ENCODE measurements at places on chromosomes 1 and 21.

DNA sequence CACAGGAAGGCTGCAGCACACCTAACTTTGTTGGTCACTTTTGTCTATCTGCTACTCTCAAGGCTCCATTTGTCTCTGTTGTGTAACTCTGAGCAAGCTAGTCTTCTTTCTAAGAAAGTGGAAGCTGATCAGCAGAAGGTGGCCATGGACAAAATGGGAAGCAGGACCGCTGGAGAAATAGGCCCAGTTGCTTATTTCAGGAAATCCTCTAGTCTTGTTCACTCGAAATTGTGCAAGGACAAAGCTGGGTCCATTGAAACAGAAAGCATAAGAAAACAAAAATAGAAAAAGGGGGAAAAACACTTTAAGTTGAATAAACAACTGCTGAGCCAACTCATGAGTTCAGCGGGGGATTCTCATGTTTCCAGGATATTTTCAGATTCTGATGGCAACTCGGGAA lies 150.1 kb downstream of the PBX1 start:
- no peak for DNase-seq

DNA sequence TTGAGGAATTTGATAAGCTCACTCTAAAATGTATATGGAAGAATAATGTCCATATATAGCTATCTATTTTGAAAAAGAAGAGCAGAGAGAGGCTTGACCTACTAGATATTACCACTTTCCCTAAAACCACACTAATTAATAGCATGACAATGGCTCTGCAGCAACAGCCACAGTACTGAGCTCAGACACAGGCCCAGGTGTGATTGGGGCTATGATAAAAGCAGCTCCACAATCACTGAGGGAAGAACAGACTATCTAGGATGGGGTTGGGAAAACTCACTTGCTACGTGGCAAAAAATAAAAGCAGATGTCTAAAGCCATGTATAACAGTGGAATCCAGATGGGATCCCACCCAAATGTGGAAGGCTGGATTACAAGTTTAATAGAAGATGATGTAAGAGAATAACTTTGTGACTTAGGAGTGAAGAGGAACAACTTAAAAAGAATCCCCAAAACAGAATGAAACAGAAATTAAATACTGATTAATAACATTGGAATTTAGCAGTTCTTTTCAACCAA lies 80.8 kb upstream of the RAB4A start:
- no peak for DNase-seq

DNA sequence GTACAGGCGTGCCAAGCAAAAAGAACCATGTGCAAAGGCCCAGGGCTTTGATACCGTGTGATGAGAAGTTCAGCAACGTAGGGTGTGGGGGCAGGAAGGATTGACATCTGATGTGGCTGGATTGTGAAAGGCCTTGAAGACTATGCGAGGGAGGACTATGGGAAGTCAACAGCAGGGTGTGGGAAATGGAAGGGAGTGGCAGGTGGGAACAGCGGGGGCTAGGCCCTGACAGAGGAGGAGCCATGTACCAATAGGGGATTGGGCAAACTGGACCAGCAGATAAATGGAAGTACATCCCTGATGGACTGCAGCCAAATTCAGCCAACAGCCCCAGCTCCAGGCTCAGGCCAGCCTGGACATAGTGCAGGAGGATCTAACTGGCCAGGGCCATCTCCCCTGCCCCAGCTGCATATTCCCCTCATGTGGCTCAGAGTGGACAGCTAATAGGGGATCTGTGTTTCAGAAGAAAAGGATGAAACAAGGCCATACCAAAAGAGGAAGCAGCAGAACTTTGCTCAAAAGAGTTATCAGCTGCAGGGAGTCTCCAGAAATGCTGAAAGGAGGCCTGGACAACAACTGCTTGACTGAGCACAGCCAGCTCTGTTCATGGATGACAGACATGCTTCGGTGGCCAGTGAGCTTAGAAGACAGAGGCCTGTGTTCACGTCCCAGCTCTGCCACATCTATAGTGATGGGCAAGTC lies 140.2 kb upstream of the SGIP1 start:
- DNase-seq, result no peak

- DNase-seq, result peak; percentile 49
Observed at GRCh38 chr1:2046174-2046917, 3.9 kb upstream of the PRKCZ start.

GRCh38 chr1:234602334-234603220 lies 7.4 kb downstream of the IRF2BP2 start:
- DNase-seq, result peak; percentile 98

GRCh38 chr1:39720094-39720999 lies 18.3 kb upstream of the PPIE start:
- DNase-seq, result peak; percentile 68

GRCh38 chr1:152880907-152881306 lies 2.8 kb downstream of the SMCP start:
- DNase-seq, result no peak

GRCh38 chr1:81307786-81308185 lies 492.9 kb upstream of the ADGRL2 start:
- no peak for DNase-seq

- DNase-seq, result no peak
Observed at GRCh38 chr1:81662913-81663526, 137.7 kb upstream of the ADGRL2 start.

DNA sequence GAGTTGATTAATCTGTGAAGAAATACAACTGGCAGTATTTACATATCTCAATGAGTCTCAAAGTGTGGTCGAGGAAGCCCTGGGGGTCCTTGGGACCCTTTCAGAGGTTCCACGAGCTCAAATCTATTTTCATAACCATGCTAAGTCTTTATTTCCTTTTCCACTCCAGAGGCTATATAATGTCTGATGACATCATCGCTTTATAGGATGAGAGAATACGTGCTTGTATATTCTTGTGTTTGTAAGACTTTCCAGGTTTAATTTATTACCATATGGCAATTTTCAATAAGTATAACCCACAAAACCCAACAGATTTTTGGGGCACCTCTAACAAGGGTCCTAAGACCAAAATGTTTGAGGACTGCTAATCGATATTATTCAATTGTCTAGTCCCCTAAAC lies 1.4 kb upstream of the SLC19A2 start:
- peak; percentile 26 for DNase-seq
